ENCODE measurements at places on chromosomes 12 and 14.

DNA sequence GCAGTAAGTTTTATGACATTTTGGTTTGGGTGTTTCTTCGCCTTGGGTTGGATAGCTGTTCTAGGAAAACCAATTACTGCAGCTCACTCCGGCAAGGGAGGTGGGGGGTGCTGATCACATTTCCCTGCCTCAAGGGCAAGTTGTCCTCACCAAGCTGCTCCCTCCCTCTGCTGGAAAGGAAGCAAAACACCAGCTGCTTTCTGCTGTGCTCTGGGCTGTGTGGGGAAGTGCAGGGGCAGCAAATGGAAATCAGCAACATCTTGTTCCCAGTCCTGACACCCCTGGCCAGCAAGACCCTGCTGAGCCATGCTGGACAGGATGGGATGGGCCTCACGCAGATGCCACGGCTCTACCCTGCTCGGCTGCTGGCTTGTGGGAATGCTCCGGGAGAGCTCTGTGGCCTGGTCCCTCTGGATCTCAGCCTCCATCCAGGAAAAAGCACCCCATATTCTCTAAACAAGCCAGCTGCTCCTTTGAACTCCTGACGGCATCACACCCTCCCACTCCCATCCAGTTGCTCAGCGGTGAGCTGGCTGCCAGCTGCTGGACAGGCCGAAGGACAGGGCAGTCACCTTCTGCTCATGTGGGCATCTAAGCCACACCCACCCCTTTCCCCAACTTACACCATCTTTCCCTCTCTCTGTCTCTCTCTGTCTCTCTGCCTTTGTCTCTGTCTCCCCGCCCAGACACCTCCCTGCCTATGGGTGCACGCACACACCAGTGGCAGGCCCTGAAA, 52.4 kb upstream of the EIF5 start:
- DNase-seq = no peak

GRCh38 chr14:24965934-24966578, 83.9 kb downstream of the STXBP6 start:
- peak; percentile 49 for DNase-seq

- DNase-seq = no peak
Observed at GRCh38 chr12:3727877-3728632, 24.9 kb downstream of the CRACR2A start.

- no peak for DNase-seq
Observed at GRCh38 chr14:104249089-104249488, 110.7 kb downstream of the KIF26A start.
